Activated T-helper 1 cell treated with anti-CD3 and anti-CD28 coated beads, Interleukin-2, amount 50 U/mL, for 16 hours (primary cell): ENCODE measurements at places on chromosomes 1 and 21.

DNA sequence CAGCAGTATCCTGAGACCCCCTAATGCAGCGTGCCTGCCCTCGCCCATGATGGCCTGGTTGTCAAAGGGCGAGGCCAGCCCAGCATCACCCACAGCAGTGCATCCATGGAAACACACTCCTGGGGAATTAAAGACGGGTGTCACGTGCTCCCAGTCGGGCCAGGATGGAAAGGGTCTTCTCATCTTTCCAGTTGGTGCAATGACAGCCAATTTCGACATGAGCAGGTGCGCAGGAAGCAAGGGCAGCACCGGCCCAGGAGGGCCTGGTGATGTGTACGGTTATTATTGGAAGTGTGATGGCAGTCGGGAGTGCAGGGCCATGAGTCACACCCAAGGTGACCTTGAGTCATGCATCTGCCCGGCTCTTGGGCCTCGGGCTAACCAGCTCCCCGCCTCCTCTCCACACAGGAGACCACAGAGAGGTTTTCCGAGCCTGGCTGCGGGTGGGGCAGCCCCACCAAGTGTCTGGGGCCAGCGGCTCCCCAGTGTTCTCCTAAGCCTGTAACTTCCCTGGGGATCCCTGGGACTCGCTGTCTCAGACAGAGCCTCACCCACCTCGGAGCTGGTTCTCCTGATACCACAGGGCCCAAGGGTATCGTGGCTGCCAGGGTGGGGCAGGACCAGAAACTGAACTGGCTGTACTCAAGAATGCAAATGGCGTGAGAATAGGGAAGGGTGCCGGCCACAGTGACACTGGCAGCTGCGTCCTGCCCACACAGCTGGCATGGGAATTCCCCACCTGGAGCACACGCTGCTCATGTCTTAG, 119.8 kb downstream of the SIK1 start:
- no peak for DNase-seq

DNA sequence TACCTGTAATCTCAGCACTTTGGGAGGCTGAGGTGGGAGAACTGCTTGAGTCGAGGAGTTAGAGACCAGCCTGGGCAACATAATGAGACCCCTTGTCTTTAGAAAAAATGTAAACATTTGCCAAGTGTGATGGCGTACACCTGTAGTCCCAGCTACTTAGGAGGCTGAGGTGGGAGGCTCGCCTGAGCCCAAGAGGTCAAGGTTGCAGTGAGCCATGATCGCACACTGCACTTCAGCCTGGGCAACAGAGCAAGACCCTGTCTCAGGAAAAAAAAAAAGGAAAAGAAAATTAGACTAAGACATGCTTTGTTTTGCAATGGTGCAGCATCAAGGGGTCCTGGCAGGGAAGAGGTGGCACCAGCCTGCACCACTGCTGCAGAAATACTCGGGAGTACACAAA, 16.8 kb upstream of the GPR157 start:
- no peak for DNase-seq

- no peak for DNase-seq
These were observed 33.5 kb downstream of the EPHA10 start for GRCh38 chr1:37731312-37732019.

DNA sequence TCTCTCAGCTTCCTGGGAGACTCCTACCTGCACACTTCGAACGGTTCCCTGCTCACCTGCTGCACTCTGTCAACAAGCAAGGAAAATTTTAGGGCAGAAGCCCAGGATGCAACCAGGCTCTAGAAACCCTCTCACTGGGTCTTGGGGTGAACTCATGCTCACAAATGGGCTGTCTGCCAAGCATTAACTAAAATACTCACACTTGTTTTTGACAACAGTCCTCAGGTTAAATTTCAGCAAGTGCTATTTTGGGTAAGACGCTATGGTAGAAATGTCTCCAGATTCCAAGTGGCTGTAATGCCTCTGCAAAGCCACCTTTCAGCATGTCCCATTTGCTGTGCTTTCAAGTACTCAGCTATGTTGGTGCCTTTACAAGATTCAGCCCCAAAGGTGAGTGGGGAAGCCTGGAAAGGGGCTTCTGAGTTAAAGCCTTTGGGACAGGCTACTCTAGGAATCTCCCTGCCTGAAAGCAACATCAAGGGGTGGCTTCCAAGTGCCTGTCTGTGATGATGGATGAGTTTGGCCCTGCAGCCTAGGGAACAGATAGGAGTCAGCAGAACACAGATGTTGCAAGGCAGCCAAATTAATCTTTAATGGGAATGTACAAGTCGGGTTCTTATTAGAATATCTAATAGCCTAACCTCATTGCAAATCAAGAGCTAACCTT, 211.9 kb upstream of the SPAG17 start:
- no peak for DNase-seq

- DNase-seq: no peak
These were observed 183.6 kb upstream of the UBE2U start for GRCh38 chr1:64019818-64020217.

DNA sequence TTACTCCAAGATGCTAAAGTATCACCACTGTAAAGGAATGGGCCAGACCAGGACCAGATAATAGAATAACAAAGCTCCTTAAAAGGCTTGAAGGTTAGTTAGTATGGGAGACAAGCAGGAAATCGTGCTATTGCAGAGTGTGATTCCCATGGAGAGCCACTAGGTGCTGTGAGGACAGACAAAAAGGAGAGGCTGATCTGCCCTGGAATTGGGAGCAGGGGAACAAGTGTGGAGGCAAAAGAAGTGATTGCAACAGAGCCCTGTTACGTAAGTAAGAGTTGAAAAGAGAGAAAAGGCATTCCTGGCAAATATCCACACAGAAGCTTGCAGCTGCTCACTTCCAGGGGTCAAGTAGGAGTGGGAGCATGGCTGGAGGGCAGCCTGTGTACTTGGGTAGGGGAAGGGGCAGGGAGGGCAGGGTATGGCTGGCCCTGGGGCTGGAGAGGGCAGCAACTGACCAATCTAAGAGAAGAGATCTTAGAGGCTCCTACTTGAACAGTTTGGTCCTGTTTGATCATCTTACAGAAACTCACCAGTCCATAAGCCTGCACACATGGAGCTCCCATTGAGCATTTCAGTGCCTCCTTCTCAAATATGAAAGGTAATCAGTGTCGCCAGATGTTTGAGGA, 207.7 kb upstream of the GJB5 start:
- DNase-seq: no peak

GRCh38 chr1:226891346-226891745, 20.9 kb downstream of the PSEN2 start:
- DNase-seq: no peak

DNA sequence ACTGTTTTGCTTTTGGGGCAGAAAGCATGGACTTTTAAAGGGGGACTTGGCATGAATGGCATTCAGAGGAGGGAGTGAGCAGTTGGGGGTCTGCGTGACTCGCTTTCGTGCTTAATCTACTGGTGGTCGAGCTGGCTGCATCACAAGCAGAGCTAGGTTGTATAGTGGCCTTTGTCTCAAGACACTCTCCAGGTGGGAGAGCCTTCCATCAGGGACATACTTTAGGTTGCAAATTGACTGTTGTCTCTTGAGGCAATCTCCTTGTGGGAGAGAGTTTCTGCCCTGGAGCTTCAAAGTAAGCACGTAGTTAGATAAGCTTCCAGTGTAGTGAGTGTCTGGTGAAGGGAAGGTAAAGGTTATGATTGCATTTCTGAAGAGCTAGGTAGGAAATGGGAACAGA, 93.9 kb downstream of the C1orf21 start:
- no peak for DNase-seq

- no peak for DNase-seq
These were observed 189.8 kb upstream of the LYPLAL1 start for GRCh38 chr1:218983848-218984247.

- no peak for DNase-seq
These were observed 12.5 kb upstream of the SRM start for GRCh38 chr1:11072216-11072917.

DNA sequence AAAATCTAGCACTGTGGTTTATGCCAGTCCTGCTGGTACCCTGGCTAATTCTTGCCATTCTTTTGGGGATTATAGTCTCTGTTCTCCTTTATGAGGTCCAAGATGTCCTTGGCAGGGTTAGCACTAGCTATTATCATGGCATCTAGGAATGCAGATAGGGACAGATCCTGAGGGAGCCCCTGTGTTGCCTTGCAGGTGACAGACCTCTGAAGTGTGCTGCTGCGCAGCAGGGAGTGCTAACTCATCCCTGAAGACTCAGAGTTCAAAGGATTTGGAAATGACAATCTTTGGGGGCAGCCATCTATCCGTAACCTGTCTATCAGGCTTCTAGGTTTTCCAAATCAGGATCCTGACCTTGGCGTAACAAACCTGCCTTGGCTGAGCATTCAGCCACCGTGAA, 16.3 kb downstream of the ZFYVE9 start:
- DNase-seq: no peak

DNA sequence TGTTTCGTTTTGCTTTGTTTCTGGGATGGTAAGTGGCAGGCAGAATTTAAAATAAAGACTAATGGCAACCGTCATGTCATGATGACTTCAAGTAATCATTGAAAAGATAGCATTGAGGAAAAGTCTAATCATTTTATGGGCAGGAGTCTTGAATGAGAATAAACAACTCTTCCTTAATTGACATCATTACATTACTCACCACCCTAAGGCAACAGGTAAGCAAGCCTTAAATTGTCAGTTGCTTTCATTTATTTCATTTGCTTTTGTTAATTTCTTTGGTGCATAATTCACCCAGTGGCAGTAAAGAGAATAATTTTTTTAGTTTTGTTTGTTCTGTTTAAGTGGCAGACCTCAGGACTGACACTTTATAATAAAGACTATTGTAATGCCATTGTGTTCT, 669.0 kb downstream of the RWDD3 start:
- DNase-seq: no peak

GRCh38 chr1:30778154-30778978, 20.8 kb upstream of the LAPTM5 start:
- DNase-seq: no peak

DNA sequence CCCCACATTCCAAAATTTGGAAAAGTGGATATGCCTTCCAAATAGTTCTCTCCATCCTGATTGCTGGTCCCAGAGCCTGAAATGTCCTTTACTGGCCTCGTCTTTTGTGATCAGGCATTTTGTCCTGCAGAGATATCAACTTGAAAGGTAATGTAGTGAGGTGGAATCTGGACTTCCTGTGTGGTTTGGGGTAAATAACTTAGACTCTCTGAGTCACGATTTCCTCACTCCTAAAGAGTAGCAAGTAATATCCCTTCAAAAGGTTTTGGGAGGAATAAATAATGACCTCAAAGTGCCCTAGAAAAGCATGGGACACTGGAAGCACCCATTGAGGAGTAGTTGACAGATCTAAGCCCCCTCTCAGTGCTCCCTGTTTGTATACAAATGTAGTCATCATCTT, 426.6 kb downstream of the OMA1 start:
- no peak for DNase-seq

DNA sequence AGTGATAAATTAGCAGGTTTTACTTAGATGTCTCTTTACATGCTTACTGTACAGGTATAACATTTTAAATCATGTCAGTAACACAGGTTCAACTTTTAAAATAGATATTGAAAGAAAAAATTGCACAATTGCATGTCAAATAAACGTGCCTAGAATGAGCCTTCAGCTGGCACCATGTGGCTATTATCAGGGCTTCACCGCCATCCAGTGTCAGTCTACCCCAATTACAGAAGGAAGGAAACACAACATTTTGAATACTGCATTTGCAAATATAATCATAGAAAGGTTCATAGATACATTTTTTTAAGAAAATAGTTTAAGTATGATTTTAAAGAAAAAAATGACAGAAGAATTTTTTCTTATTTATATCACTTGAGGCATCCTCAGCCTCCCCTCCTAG, 47.5 kb upstream of the SERTAD4 start:
- DNase-seq: no peak

DNA sequence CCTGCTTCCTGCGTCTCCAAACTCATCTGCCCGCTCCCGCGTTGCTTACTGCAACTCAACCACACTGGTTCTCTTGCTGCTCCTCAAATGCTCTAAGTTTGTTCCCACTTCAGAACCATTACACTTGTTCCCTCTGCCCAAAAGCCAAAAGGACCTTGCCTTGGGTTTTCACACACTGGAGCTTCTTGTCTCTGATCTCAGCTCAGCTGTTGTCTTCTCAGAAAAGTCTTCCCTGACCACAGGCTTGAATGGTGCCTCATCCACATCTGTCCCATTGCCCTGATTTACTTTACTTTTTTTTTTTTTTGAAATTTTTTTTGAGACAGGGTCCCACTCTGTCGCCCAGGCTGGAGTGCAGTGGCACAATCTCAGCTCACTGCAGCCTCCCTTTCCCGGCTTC, 44.3 kb upstream of the SYT14 start:
- no peak for DNase-seq

- DNase-seq: no peak
These were observed 68.9 kb upstream of the ACTRT2 start for GRCh38 chr1:2952371-2952770.

- DNase-seq: no peak
These were observed 27.8 kb downstream of the UBR4 start for GRCh38 chr1:19182223-19182622.

- DNase-seq: no peak
These were observed 3.3 kb downstream of the AHDC1 start for GRCh38 chr1:27600498-27601175.

GRCh38 chr1:226731257-226731893, 7.7 kb downstream of the ITPKB start:
- DNase-seq: no peak

GRCh38 chr1:180080439-180080838, 74.2 kb upstream of the QSOX1 start:
- DNase-seq: no peak

DNA sequence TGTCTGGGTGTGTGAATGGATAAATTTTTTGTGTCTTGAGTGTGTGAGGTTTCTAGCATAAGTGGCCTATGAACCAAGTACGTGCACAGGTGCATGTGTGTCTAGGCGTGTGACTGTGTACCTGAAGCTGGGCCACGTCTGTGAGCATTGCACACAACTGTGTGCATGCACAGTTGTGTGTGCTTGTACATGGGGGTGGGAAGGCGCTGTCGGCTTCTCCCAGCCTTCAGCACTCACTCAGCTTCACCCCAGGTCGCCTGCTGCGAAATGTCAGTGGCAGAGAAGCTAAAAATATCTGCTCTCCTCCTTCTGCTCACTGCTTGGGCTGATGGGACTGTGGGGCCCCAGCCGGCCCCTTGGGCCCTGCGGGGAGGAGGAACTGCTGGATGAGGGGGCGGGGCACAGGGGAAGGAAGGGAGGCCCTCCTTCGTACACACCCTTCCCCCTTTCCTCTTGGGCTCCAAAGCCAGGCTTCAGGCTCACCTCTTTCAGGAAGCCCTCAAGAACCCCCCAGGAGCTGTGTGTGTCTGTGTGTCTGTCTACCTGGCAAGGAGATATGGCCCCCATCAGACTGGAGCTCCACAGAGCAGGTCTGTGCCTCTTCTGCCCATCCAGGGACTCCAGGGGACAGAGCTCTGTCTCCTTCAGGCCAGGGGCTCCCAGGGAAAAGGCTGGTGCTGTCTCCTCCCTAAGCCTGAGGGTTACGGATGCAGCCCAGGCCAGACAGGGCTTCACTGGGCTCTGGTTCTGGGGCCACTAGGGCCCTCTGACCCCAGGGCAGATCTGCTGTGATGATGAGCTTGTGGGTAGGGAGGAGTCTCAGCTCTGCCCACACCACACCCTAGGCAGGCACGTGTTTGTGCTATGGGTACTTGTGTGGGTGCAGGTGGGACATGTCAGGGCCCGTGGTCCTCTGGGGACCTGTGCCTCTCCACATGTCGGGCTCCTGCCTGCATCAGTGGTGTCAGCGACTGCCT, 35.6 kb upstream of the WASF2 start:
- no peak for DNase-seq
